Esophagus squamous epithelium (tissue), 5 donors: ENCODE measurements at places on chromosomes 11 and 22. TPM values are rescaled to one million over a fixed set of nuclear protein-coding genes. Genes with fewer than 3 reads are reported as not detected.

- no peaks in the 10 kb centered on the region for H3K36me3 ChIP-seq
- no peak overlapping the region for H3K4me3 ChIP-seq
- H3K27me3 ChIP-seq: no peaks in the 10 kb centered on the region
- H3K4me1 ChIP-seq: peaks cover 19% of the 10 kb centered on the region
Measured at GRCh38 chr11:3989276-3989920, 105.2 kb upstream of the RRM1 start.

DNA sequence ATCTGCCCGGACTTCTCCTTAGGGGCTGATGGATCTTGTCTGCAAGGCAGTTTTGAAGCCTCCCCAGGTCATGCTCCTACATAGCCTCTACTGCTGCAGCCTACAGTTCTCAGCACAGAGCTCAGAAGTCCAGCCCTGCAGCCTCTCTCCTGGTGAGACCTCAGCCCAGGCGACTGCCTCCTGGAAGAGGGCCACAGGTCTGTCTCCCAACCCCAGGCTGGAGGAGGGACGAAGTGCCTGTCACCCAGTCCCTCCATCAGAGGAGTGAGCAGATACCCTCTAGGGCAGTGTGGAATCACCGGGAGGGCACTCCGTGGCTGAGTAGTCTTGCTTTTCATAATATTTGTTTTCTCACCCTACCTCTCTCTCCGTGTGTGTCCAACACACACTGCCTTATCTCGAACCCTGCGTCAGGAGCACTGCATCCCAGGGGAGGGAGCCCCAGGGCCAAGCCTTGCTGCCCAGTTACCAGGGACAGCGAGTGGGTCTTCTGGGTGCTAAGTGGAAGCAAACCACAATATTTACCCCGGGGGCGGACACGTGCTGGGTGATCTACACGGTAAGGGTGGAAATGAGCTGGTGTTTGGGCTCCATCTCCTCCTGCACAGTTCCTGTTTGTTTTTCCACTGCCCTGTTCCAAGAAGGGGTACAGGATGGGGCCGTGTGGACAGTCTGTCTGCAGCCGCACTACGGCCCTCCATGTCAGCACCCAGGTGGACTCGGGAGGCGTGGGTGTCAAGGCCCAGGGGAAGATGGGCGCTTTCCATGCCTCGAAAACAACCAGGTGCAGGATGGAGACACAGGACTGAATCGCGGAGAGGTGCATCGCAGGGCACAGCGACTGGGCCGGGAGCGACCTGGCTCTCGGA lies 133.7 kb upstream of the HSD17B12 start:
- H3K36me3 ChIP-seq: no peaks in the 10 kb centered on the region
- no peak overlapping the region for H3K27ac ChIP-seq
- H3K4me1 ChIP-seq: peaks cover 13% of the 10 kb centered on the region
- peak overlapping the region; percentile 27 for H3K4me3 ChIP-seq

GRCh38 chr11:79083352-79083751 lies 357.5 kb downstream of the TENM4 start:
- H3K4me3 ChIP-seq: no peak overlapping the region
- H3K36me3 ChIP-seq: no peaks in the 10 kb centered on the region
- H3K27me3 ChIP-seq: no peaks in the 10 kb centered on the region

DNA sequence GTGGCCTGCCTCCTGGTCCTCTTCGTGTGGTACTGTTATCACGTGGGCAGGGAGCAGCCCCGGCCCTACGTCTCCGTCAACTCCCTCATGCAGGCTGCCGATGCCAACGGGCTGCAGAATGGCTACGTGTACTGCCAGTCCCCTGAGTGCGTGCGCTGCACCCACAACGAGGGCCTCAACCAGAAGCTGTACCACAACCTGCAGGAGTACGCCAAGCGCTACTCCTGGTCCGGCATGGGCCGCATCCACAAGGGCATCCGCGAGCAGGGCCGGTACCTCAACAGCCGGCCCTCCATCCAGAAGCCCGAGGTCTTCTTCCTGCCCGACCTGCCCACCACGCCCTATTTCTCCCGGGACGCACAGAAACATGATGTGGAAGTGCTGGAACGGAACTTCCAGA lies 4.7 kb downstream of the ASPHD2 start:
- H3K27ac ChIP-seq: no peak overlapping the region
- peaks cover 4% of the 10 kb centered on the region for H3K4me1 ChIP-seq
- no peaks in the 10 kb centered on the region for H3K36me3 ChIP-seq
- no peaks in the 10 kb centered on the region for H3K27me3 ChIP-seq
- no peak for DNase-seq
- H3K4me3 ChIP-seq: no peak overlapping the region

GRCh38 chr22:23306438-23306921 lies 126.2 kb downstream of the BCR start:
- H3K36me3 ChIP-seq: peaks cover 22% of the 10 kb centered on the region
- no peaks in the 10 kb centered on the region for H3K27me3 ChIP-seq
- no peaks in the 10 kb centered on the region for H3K4me1 ChIP-seq
- H3K27ac ChIP-seq: peak overlapping the region; percentile 92

- no peak for DNase-seq
- no peak overlapping the region for H3K27ac ChIP-seq
- peaks cover 21% of the 10 kb centered on the region for H3K4me1 ChIP-seq
- H3K4me3 ChIP-seq: no peak overlapping the region
- peaks cover 46% of the 10 kb centered on the region for H3K36me3 ChIP-seq
- no peaks in the 10 kb centered on the region for H3K27me3 ChIP-seq
Measured at GRCh38 chr11:65266210-65266609, 4.4 kb downstream of the POLA2 start.

- peak within 1 kb of the TSS; percentile 80 for H3K27ac ChIP-seq
- H3K4me1 ChIP-seq: peaks cover 45% of the 10 kb centered on the region
- H3K36me3 ChIP-seq: no peaks in the 10 kb centered on the region
- H3K27me3 ChIP-seq: no peaks in the 10 kb centered on the region
Measured at GRCh38 chr11:3165152-3165705, at the start of gene OSBPL5. TSS of gene OSBPL5 (minus strand) at chr11:3165310. CDS start at chr11:3129148, 36,162 bp downstream.

DNA sequence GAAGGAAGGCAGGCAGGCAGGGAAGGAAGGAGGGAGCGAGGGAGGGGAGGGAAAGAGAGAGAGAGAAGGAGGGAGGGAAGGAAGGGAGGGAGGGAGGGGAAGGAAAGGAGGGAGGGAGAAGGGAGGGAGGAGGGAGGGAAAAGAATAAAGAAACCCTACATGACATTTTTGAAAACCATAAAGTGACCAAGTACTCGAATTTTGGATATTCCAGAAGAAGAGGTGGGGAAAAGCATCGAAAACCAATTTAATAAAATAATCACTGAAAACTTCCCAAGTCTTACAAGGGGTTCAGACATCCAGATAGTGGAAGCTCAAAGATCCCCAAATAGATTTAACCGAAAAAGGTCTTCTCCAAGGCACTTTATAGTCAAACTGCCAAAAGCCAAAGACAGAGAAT lies 11.7 kb downstream of the GDPD4 start:
- no peak overlapping the region for H3K27ac ChIP-seq
- no peaks in the 10 kb centered on the region for H3K27me3 ChIP-seq
- no peak for DNase-seq
- no peak overlapping the region for H3K4me3 ChIP-seq
- no peaks in the 10 kb centered on the region for H3K36me3 ChIP-seq

DNA sequence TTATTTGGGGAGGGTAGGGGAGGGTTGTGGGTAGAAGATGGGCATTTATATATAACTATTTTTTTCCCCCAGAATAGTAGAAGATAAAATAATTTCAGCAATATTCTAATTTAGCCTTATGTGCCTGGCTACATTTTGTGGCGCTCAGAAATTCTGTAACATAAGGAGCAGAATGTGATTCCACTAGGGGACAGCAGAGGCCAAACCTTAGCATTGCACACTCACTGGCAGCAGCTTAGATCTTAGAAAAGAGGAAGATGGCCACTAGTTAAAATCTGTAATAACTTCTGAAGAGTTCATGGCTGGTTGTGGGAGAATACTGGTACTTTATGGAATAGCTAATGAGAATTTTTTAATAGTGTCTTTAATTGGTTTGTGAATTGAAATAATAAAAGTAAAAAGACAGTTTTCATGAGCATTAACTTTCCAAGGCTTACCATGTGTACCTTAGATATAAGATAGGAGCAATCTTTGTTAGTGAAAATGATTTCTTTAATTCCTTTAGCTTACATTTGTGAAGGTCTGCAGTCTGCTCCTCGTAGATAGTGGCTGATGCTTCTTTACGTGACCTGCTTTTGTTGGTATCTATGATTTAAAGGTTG lies 33.1 kb downstream of the DDX10 start:
- peak overlapping the region; percentile 76 for H3K27ac ChIP-seq
- no peak overlapping the region for H3K4me3 ChIP-seq
- no peaks in the 10 kb centered on the region for H3K36me3 ChIP-seq
- H3K27me3 ChIP-seq: no peaks in the 10 kb centered on the region

The LTBP3 gene
- total RNA-seq: 28.1 TPM

The GPHA2 gene
- not detected for total RNA-seq

The HSPB2 gene
- not detected for total RNA-seq

The ABTB2 gene
- total RNA-seq: 3.8 TPM
